CD8-positive, alpha-beta memory T cell (primary cell): ENCODE measurements at places on chromosomes 7 and 10. TPM values are rescaled to one million over a fixed set of nuclear protein-coding genes. Genes with fewer than 3 reads are reported as not detected.

The KDM7A gene
- total RNA-seq, result 8.2 TPM

The ALOX5 gene
- 0.77 TPM for total RNA-seq

The MRM2 gene
- total RNA-seq, result 54.2 TPM

The ABCC2 gene
- 1.1 TPM for total RNA-seq

The ADIRF gene
- total RNA-seq, result not detected

The AZGP1 gene
- total RNA-seq, result not detected

The HBP1 gene
- 17.6 TPM for total RNA-seq

The STOX1 gene
- 0.29 TPM for total RNA-seq

The ADRA2A gene
- total RNA-seq, result not detected

The PWWP2B gene
- total RNA-seq, result 3.7 TPM

The TMEM196 gene
- not detected for total RNA-seq

The SP8 gene
- total RNA-seq, result not detected

The SLC18A2 gene
- total RNA-seq, result 0.07 TPM

The DPYSL4 gene
- total RNA-seq, result 3.2 TPM

The PNLIP gene
- total RNA-seq, result not detected

The PTPRN2 gene
- total RNA-seq, result 0.33 TPM

- no peak for DNase-seq
Observed at GRCh38 chr10:62665771-62666170, 138.7 kb upstream of the ADO start.

- DNase-seq, result no peak
Observed at GRCh38 chr10:44264244-44264643, 120.7 kb downstream of the CXCL12 start.

DNA sequence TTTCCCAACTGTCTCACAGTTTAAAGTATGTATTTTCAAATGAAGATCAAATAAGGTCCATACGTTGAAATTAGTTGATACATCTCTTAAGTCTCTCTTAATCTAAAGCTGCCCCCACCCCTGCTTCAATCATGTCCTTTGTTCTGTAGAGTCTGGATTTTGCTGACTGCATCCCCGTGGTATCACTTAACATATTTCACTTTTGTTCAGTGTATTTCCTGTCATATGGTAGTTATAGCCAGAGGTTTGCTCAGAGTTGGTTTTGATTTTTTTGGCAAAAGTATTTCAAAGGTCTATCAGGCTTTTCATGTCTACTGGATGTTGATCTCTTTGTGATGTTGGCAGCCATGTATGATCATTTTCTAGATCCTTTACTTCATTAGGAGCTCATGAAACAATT, 54.4 kb upstream of the ARID5B start:
- DNase-seq, result no peak

- peak; percentile 77 for DNase-seq
Observed at GRCh38 chr10:101042667-101043362, 11.8 kb downstream of the SFXN3 start.

- DNase-seq, result no peak
Observed at GRCh38 chr10:63416376-63416775, 49.4 kb downstream of the JMJD1C start.

DNA sequence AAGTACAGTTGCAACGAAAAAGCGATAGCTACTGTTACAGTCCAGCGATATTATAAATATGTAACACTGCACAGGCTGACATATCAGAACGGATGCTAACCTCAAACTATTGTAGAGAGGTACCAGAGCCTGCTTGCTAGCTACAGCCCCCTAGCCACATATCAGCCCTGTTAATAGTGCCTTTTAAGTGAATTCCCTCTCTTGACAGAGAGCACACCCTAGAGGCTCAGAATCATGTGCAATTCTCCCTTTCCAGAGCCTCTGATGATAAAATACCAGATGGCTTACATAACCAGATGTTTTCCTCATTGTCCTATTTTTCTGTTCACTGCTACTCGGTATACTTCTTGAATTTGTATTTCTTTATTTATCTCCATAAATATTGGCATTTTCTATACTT, 960.7 kb upstream of the CELF2 start:
- no peak for DNase-seq

- DNase-seq, result no peak
Observed at GRCh38 chr10:82212753-82213152, 337.8 kb downstream of the NRG3 start.

- DNase-seq, result no peak
Observed at GRCh38 chr7:20596653-20597052, 18.8 kb upstream of the ABCB5 start.

- DNase-seq, result no peak
Observed at GRCh38 chr7:5661942-5662341, 119.5 kb downstream of the RNF216 start.

DNA sequence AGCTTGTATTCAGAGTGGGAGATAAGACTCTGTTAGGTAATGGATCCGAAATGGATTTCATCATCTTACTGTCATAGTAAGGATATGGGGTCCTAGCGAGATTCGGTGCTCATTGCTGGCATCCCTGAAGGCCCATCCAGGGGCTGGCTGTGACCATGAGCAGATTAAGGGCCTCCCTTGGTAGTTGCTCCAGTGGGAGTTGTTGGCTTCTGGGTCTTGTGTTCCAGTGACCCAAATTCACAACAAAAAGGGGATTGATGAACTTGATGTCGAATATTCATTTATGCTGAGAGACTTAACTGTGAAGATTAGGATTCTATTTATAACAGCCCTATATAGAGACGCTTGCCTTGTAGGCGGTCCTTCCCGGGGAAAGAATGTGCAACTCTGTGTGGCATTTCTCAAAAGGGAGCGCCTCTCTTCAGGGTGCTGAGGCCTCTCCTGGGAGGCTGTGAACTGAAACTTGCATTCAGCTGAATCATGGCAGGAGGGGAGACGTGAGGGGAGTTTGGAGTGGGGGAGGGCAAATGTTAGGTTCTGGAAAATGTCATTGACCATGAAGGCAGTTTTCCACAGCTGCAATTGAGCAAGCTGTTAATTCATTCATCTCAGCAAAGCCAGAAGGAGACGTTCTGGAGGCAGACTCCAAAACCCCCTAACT, 233.1 kb upstream of the FZD8 start:
- DNase-seq, result no peak

- no peak for DNase-seq
Observed at GRCh38 chr7:2043316-2044039, 189.3 kb downstream of the MAD1L1 start.

- no peak for DNase-seq
Observed at GRCh38 chr10:132273304-132273944, 34.3 kb downstream of the STK32C start.

- no peak for DNase-seq
Observed at GRCh38 chr7:80900583-80901576, 18.0 kb downstream of the SEMA3C start.

GRCh38 chr7:101081432-101081831, 3.8 kb upstream of the TRIM56 start:
- DNase-seq, result no peak

GRCh38 chr10:62545160-62546066, 171.2 kb downstream of the ZNF365 start:
- no peak for DNase-seq

GRCh38 chr10:71746344-71747037, 26.8 kb downstream of the VSIR start:
- no peak for DNase-seq

DNA sequence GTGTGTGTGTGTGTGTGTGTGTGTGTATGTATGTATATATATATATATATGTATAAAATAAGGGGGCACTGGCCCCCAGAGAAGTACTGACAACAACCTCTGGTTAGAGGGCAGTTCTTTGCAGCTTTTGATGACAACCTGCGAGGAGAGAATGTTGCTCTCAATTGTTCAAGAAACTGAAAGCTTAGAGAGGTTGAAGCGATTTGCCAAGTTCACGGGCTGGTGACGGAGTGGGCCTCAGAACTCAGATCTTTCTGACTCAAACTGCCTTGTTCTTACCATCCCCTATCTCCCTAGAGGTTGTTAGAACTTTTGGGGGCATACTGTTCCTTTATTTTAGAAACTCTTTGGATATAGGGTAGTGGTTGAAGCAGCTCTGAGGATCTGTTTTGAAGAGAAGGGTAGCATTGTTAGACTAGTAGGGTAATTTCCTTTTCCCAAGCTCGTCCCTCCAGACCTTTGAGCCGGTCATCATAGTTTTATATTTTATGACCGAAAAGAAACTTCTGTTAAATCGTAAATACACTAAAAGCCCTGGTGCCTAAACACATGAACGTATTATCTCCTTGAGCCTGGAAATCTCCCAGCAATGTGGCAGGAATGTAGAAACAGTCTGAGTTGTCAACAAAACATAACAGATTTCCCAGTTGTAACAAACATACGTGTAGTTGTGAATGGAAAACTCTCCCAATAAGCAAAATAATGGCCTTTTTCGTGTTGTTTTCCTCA, 541.7 kb upstream of the GALNT17 start:
- DNase-seq, result no peak

- DNase-seq, result no peak
Observed at GRCh38 chr10:11213137-11213536, 195.5 kb downstream of the CELF2 start.

- DNase-seq, result no peak
Observed at GRCh38 chr7:152872061-152872744, 112.7 kb downstream of the ACTR3B start.

DNA sequence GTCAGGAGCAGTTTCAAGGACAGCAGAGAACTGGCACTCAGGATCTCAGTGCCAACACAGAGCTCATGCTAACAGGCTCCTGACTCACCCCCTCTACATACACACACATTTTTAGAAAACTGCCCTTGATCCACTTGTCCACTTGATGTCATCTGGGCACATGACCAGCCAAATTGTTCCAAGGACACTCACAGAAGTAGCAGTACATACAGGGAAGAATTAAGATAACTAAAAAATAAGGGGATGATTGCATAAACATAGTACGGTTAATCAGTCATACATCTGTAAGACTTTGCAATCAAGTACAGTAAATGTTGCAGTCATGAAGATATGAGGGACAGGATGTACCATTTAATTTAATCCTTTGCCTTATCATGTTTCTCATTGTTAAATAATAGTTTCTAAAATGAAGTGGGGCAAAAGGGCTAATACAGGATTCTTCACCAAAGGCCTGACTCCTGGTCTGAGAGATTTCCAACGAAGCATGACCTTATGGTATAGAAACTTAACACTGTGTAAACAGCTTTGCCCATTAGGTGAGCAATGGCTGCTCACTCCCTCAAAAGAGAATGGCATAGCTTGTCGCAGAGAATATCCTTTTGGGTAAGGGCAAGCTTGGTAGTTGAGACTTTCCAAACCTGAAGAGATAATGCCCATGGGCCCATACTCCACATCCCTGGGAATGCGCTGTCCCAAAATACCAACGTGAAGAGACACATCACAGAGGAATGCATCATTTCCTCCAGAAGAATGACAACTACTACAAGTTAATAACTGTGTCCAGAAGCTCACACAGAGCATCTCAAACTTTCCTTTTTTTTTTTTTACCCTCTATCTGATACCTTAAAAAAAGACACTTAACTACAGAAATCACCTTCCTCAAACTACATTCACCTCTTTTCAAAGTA, 94.1 kb downstream of the ARMH3 start:
- no peak for DNase-seq

DNA sequence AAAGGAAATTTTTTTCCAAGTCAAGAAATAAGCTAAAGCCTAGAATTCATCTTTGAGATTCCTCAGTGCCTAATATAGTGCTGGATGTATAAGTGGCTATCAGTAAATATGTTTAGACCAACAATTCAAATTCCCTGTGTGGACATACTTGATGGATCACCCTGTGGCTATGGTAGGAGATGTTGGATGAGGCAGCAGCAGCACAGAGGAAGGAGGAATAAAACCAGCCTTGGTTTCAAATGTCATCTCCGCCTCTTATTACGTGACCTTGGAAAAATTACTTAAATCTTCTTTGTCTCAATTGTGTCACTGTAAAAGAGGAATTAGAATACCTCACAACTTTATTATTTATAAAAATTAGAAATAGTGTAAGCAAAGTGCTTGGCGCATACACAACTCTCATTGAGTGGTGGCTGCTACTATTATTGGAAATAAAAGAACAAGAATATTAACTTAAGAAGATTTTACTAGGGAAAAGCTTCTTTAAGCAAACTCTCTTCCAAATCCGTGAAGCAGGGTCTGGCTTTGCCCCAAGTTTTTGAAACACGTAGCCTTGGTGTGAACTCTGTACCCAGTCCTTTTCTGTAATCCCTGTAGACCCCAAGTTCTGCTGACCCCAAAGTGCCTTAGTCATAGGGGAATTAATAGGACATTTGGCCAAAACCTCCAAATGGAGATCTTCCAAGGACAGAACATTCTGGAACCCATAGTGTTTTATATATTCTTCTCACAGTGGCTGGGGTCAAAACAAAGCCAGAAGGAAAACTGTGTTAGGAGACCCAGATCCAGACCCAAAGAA, 283.8 kb downstream of the PTEN start:
- DNase-seq, result no peak

- DNase-seq, result no peak
Observed at GRCh38 chr10:101550965-101551364, 37.1 kb downstream of the POLL start.

DNA sequence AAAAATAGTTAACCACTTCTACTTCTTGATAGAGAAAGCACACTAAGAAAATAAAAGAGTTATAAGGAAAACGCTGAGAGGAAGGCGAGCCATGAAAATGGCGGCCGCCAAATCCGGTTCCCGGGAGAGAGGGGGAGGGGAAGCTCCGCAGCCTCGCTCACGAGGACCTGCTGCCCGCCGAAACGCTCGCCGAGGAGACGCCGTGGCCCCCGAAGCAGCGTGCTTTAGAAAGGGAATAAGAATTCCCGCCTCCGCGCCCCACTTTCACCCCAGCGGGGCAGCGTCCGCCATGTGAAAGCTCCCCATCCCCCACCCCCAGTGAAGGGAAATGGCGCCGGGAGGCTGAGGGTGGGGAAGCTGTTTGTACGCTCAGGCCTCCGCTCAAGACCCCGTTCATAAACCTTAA, 505 bp downstream of the HNRNPA2B1 start:
- DNase-seq, result peak; percentile 74

- DNase-seq, result no peak
Observed at GRCh38 chr7:11369696-11370095, 396.0 kb downstream of the PHF14 start.

- no peak for DNase-seq
Observed at GRCh38 chr10:121069061-121069850, 218.1 kb downstream of the WDR11 start.

- no peak for DNase-seq
Observed at GRCh38 chr10:23613900-23614299, 175.0 kb downstream of the OTUD1 start.

DNA sequence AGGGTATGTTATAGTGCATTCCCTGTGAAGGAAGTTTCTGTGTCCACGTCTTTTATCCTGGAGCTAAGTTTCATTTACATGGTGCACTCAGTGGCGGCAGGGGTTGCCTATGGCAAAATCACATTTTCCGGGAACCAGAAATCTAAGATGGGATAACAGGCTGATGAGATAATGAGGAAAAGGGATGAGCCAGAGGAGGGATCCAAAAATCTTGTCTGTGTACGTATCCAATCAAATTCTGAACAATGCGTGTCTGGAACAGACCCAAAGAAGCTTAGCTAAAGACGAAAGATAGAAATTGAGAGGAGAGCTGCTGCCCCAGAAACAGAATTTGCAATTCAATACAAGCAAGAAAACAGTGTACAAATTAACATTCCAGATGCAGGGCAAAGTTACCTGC, 16.1 kb downstream of the LANCL2 start:
- DNase-seq, result no peak

GRCh38 chr7:69412331-69413146, 185.7 kb upstream of the AUTS2 start:
- DNase-seq, result no peak
